ENCODE measurements at places on chromosomes 2 and 18.

DNA sequence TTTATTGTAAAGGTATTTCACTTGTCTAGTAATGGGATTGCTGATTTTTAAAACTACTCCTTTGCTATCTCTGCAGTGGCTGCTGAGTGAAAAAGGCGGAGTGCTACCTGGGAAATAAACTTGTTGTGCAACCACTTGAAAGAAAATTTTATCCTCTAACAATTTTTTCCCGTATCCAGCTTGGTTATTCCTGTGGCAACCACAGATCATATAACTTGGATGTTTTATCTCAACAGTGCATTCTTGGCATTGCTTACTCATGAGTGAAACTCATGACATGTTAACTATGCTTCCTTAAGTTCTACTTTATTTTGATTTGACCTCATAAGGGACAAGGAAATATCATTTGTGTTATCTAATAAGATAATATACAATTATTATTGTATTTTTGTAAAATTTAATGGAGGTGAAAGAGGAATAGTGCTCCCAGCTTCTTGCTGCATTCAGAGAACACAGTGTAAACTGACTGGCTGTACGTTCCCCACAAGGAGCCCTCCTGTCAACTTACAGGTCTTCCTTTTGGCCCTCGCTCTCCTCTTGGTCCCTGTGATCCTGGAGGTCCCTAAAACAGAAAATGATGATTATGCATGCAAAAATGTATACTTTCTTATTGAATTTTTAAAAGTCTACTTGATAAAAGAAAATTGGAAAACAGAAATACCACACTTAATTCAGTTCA is 82.7 kb downstream of the COL5A2 start:
- peak; percentile 83 for DNase-seq

DNA sequence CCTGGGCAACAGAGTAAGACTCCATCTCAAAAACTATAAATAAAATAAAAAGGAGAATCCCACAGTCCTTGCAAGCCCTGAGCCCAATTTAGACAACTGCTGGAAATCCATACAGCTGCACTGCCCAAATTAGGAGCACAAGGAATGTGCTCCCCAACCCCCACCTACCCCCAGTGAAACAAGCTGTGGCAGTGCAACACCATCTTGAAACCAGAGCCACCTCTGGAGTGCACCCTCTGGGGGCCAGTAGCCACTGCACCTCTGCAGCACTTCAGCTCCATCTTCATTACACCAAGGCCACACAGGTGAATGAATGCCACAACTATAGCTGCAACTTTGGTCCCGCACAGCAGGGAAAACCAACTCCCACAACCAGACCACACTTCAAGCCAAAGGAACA is 37.3 kb downstream of the USP34 start:
- no peak for DNase-seq

DNA sequence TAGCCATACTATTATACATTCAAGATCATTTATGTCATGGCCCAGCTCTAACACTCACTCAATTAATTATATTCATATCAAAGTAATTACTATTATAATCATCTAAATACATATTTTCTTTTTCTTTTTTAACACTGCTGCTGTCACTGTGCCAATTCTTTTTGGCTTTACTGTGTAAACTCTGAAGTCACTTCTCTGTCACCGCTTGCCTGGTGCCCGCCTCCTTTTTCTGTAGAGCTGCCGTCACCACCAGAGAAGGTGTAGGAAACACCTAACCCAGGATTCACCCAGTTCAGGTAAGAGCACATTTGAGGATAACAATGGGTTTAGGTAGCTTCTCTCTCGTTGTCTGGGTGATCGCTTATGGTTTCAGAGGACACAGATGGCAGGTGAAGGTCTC is 93.3 kb downstream of the AOX1 start:
- DNase-seq: no peak

DNA sequence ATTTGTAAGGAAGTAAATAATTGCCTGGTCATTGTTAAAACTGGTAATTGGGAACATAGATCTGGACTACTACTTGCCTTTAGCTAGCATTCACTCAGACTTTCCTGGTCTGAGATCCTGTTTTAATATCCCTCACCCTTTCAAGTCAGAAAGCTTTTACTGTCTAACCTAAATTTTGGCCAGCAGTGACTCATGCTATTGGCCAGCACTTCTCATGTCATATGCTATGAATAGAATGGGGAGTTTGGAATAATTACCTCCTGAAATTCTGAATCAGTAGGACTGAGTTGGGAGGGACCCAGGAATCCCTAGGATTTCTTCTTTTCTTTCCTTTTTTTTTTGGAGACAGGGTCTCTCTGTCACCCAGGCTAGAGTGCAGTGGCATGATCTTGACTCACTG is 19.3 kb downstream of the STK36 start:
- DNase-seq: peak; percentile 82

DNA sequence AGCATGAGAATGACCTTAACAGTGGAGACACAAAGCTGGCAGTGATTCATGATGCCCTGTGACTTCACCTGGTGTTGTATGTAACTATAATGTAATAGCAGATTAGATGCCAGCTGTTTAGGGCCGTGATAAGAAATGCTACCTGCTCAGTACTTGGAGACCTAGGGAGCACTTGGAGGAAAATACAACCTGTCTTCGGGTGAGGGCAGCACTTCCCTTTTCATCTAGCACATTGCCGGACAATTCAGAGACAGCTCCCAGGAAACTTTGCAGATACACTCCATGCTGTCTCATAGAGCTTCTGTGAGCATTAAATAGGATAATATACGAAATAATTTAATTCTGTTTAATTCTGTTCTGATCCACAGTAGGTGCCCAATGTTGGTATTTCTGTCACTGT is 668.5 kb downstream of the TSN start:
- DNase-seq: no peak

- DNase-seq: no peak
Observed at GRCh38 chr2:128799284-128799552, 480.6 kb upstream of the HS6ST1 start.

DNA sequence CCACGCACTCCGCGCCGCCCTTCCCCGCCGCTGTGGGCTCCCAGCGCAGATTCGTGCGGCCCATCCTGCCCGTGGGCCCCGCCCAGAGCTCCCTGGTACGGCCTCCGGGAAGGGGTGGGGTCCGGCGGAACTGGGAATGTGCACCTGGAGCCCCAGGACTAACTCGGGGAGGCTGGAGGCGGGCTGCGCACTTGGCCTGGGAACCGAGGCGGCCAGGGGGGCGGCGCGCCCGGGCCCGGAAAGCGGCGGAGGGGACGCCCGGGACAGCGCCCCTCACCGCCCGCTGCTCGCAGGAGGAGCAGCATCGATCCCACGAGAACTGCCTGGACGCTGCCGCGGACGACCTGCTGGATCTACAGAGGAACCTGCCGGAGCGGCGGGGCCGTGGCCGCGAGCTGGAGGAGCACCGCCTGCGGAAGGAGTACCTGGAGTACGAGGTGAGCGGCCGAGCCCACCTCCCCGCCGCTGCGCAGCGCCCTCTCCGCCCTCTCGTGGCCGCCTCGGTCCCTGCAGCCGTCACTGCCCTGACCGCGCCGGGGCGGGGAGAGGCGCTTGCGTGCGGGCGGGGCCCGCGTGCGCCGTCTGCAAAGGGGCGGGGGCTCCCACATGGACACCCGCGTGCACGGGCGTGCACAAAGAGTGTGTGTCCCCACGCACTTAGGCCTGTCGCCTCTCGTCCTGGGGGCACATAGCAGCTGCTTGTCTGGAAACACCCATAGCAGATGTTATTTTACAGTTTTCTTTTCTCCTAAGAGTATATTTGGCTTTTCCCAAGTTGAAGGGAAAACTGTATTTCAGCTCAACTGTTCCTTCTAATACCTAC is 25.2 kb downstream of the PSD4 start:
- DNase-seq: peak; percentile 91

DNA sequence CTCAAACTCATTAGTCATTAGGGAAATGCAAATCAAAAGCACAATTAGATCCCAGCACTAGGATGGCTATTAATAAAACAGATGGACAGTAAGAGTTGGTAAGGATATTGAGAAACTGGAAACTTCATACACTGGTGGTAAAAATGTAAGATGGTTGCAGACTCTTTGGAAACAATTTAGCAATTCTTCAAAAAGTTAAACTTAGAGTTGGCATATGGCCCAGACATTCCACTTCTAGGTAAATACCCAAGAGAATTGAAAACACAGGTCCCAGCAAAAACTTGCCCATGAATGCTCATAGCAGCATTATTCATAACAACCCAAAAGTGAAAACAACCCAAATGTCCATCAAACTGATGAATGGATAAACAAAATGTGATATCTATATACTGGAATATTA is 84.9 kb upstream of the ZFP36L2 start:
- peak; percentile 45 for DNase-seq

DNA sequence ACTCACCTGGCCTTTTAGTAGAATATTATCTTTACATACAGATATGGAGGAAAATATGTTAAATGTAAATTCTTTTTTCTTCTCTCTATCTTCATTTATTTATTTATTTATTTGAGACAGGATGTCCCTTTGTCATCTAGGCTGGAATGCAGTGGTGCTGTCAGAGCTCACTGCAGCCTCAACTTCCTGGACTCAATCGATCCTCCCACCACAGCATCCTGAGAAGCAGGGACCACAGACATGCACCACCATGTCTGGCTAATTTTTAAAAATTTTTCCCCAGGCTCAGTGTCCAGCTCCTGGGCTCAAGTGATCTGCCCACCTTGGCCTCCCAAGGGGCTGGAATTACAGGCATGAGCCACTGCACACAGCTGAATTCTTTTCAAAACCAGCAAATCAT is 20.3 kb downstream of the KYNU start:
- DNase-seq: no peak

GRCh38 chr18:57780318-57780705 is 22.8 kb downstream of the ATP8B1 start:
- peak; percentile 24 for DNase-seq

DNA sequence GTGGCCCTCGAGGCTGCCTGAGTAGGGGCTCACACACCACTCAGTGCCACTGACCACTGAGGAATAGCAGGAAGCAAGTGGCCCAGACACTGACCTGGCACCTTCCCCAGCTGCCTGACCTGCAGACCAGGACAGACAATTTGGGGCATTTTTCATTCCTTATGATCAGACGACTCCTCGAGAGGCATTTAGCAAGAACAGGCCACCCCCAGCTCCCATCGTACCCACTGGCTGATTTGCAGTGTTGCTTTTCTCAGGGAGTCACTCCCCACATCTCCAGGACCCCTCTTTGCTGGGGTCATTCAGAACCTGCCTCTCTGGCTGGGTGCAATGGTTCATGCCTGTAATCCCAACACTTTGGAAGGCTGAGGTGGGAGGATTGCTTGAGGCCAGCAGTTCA is 185.7 kb downstream of the HAUS1 start:
- no peak for DNase-seq

DNA sequence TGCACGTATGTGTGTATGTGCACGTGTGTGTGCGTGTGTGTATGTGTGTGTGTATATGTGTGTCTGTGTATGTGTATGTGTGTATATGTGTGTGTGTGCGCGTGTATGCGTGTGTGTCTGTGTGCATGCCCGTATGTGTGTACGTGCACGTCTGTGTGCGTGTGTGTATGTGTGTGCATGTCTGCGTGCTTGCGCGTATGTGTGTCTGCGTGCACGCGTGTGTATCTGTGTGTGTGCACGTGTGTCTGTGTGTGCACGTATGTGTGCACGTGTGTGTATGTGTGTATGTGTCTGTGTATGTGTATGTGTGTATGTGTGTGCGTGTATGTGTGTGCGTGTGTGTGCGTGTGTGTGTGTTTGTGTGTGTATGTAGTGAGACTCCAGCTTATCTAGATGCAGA is 97.5 kb upstream of the SPATS2L start:
- no peak for DNase-seq

DNA sequence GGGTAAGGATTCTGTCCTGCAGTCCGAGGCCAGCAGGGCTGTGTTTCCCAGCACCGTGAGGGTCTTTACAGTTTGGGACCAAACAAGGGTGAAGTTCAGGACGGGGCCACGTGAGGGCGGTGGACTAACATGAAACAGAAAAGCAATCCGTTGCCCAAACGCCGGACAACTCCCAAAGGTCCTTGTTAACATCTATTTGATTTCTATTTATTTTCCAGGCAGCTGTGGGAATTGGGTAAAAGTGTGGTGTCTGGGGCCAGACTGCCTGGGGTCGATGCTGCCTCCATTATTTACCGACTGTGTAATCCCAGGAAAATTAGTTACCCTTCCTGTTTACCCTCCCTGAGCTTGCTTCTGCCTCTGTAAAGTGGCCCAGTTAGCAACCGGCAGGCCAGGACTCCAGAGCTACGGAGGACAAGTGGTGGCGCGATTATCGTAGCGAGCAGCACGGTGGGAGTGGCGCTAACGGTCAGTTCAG is 66.3 kb upstream of the TCF7L1 start:
- peak; percentile 87 for DNase-seq

DNA sequence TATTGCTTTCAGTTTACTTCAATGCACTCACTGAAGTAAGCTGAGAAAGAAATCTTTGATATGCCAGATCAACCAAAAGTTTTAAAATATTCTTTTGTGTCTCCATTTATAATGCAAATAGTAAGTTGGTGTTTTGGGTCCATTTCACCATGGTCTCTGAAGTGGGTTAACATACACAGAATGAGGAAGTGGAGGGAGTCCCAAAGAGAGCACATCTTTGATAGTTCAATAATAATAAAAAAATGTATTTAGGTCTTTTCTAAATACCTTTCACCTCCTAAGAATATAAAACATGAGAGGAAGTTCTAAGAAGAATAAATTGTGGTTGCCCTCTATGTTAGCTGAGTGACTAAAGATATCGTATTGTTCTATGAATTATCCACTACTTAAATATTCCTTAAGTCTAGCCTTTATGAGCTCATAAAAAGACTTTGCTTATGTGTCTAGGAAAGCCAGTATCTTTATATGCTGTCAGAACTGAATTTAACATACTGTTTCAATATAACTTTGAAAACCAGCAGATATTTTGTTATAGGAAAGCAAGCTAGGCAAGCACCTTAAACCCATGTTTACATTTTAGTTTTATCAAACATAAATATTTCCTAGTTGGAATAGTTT is 148.7 kb upstream of the ZEB2 start:
- no peak for DNase-seq

- DNase-seq: peak; percentile 54
Observed at GRCh38 chr2:10305254-10305635, 2.5 kb downstream of the HPCAL1 start.
